Ammon's horn (tissue), 1 donor: ENCODE measurements at places on chromosomes 12 and 14.

- DNase-seq, result peak; percentile 64
Measured at GRCh38 chr12:74317078-74317601, 220.5 kb upstream of the ATXN7L3B start.

DNA sequence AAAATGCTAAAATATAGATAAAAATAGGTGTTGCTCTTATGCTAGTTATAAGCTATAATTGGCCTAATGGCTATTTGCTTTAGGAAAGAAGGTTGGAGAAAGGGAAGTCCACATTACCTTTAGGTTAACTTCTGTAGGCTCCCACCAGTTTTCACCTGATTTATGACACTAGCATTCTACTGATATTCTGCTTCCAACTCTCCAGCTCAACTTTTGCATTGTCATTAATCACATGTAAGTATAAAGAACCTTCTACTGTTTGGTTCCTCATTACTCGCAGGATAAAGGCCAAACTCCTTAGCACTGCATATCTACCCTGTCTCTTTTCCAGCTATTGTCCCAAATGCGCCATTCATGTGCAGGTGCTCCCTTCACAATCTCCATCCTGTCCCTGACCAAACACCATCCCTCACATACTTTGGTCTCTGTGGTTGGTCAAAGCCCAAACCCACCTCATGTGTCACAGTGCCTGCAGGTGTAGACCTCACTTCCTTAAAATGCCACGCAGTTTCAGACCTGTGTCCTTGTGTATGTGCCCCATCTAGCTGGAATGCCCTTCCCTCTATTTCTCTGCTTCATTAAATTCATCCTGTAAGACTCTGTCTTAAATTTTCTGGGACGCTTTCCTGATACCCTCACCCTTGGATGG lies 3.3 kb downstream of the DDHD1 start:
- no peak for DNase-seq

GRCh38 chr12:123075646-123076171 lies 75.2 kb downstream of the PITPNM2 start:
- no peak for DNase-seq

DNA sequence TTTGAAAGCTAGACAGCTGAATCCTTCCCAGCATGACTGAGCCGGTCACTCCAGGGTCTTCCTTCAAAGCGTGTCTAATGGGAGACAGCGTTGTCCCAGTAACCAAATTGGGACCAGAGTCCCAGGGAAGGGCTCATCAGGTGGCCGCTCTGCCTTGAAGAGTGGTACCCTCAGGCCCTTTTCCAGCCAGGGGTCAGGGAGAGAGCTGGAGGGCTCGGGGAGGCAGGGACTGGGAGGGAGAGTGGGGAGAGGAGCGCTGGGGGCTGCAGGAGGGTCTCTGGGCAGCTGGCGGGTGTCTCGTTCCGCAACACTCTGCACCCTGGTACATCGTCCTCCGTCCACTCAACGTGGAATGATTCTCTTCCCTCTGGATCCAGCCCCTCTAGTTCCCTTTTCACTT lies 1.6 kb upstream of the RTL1 start:
- DNase-seq, result no peak
